ENCODE measurements at places on chromosomes 11 and 22.

GRCh38 chr11:91698845-91699244 is 525.8 kb upstream of the FAT3 start:
- DNase-seq = no peak

GRCh38 chr22:47407461-47408025 is 645.1 kb downstream of the TBC1D22A start:
- no peak for DNase-seq

DNA sequence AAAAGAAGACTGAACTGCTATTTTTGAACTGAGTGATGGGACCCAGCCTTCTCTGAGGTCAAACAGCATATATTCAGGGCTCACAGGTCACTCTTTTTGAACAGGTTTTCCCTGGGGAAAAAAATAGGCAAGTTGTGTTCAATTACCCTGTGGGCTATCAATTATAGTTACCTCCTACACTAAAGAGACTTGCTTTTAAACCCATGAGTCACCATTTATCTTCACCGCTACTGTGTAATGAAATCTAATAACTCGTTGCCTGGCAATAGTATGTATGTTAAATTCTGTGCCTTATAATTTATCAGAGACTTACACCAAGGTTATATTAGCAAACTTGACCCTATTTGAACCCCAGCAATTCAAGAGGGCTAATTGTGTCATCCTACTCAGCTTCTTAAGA is 98.5 kb downstream of the CYP2R1 start:
- no peak for DNase-seq

DNA sequence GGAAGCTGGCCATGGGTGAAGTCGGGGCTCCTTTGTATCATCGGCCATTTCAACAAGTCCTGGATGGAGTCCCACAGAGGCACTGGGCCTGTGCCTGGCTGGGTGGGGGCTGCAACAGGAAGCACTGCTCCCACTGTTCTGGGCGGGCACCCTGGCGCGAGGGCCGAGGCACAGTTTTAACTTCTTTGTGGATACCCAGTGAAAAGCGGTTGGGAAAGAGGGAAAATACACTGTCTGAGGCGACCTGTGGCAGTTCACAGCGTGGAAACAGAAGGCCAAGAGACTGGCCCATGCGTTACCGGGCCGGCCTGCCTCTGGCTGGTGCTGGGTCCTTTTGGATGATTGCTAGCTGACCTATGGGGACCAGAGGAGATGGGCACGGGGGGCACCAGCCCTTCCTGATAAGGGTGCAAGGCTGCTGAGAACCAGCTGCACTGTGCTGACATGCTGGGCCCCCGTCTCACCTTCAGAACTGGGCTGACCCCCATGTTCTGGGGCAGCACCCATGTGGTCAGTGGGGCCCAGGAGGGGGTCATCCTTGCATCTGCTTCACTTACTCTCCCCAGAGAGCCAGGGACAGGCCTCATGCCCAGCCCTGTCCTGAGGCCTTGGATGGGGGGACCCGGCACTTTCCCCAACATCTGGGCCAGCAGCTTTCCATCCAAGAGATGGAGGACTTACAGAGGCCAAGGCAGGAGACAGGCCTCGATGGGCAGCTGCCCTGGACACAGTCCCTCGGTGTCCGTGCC is 4.2 kb downstream of the OVOL1 start:
- DNase-seq = no peak

- DNase-seq = no peak
Observed at GRCh38 chr11:129313541-129314297, 61.9 kb upstream of the BARX2 start.
